Left colon (tissue), 2 donors: ENCODE measurements at places on chromosomes 4 and X. TPM values are rescaled to one million over a fixed set of nuclear protein-coding genes. Genes with fewer than 3 reads are reported as not detected.

SOWAHD gene
- 3.5 TPM for total RNA-seq

DNA sequence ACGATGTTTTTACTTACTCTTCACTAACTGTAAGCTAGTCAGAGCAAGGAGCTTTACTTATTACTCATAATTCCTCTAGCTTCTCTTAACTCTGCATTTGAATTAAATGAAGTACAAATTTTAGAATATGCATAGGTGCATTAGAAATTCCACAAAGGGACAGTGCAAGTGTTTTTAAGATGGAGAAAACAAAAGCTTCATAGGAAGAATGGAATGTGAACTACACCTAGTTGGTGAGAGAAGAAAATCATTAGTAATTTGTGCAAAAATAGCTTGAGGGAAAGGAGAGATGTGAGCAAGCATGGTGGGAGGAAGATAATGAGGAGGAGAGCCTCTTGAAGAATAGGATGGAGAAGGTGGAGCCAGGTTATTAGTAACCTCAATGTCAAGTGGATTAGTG, 77.5 kb upstream of the SMARCA5 start:
- no peak for DNase-seq

- DNase-seq, result peak; percentile 28
These were observed 836 bp downstream of the PRRG1 start for GRCh38 chrX:37350034-37350365.

GRCh38 chr4:31947101-31947500, 1226.9 kb downstream of the PCDH7 start:
- no peak for DNase-seq

TRIM75 gene
- total RNA-seq, result not detected

GABRA4 gene
- 0.14 TPM for total RNA-seq

PDZD4 gene
- 3.8 TPM for total RNA-seq

KCNE5 gene
- not detected for total RNA-seq

MAOB gene
- total RNA-seq, result 12.3 TPM

DNA sequence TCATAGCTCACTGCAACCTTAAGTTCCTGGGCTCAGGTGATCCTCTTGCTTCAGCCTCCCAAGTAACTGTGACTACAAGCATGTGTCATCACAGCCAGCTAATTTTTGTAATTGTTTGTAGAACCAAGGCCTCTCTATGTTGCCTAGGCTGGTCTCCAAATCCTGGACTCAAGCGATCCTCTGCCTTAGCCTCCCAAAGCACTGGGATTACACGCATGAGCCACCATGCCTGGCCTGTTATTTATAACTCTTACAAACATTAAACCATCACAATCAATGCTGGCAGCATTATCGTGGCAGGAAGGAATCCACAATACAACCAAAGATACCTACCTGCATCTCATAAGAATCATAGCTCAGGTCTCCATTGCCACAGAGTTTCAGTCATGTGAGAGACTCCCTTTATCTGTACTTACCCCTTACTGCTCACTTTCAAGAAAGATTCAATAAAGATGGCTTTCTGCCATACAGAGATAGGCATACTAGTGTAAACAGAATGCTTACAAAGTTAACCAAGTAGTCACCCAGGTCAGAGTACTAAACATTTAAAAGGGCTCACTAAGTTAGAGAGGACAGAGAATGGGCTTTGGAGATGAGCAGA, 48.5 kb downstream of the SMIM31 start:
- DNase-seq, result no peak

GRCh38 chr4:19472666-19473065, 779.0 kb upstream of the SLIT2 start:
- DNase-seq, result no peak

SPRY1 gene
- 29.0 TPM for total RNA-seq

DNA sequence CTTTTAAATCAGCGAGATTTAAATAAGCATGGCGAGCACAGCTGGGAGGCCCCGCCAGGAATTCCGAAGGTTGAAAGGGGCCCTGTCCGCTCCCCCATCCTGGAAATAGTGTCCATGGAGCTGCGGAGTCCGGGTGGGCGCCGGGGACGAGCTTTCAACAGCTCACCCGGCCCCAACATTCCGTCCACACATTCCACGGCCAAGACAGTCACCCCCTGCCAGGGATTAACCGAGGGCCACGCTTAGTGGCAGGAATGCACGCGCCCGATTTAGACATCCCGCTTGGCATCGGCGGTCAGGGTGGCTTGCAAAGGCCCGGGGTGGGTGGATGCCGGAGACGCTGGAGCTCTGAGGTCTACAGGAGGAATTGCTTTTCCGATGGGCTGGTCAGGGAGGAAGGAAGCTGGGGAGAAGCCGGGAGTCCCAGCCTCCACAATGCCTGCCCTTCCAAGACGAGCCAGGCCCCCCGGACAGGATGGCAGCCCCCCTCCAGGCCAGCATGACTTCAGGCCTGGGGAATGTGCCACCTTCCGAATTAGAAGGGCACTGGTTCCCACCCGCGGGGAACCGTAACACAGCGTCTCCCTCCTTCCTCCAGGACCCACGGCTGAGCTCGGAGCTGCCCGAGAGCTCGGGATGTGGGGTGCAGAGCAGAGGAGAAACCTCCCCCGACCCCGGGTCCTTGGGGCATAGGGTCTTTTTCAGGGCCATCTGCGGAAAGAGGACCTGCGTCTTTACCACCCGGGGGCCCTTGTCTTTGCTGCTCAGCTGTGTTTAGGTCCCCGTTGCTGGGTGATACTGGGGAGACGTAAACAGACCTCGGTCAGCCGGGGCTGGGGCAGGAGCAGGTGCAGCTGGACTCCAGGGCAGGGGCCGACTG, 26.9 kb upstream of the PPP2R3B start:
- no peak for DNase-seq

PDS5A gene
- 59.8 TPM for total RNA-seq

DNA sequence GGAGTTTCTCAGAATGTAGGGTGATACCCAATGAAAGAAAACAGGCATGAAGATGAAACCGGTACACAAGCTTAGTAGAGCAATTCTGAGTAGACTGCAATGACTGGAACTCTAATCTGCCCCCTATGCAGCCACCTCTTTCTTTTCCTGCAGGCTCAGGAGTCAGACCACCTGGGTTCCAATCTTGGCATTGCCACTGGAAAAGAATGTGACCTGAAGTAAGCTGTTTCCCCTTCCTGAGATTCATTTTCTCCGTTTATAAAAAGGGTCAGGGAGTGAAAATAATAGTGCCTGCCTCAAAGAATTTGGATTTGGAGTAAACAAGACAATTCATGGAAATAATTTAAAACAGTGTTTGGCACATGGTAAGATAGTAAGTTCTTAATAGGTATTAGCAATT, 1464.0 kb downstream of the PCDH7 start:
- DNase-seq, result no peak

GRCh38 chrX:68421636-68422035, 11.7 kb downstream of the OPHN1 start:
- no peak for DNase-seq

DNA sequence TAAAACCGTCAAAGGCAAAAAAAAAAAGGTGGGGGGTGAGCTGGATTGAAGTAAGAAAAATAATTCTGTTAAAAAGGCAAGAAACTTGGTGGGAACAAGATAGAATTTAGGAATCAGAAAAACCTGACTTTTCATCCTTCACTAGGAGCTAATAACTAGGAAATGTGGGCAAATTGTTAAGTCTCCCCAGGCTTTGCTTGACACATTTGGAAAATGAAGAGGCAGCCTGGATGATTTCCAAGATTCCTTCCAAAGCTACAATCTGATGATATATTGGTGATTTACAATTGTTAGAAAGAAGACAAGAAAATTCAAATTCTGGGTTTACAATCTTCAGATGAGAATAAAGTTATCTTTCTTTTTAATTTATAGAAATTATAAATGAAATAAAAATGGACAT, 1062.5 kb downstream of the ADGRL3 start:
- no peak for DNase-seq

- no peak for DNase-seq
These were observed 114.1 kb upstream of the STX18 start for GRCh38 chr4:4655901-4656300.

GRCh38 chr4:184762100-184762499, 28.2 kb upstream of the CENPU start:
- DNase-seq, result no peak

MAGEC3 gene
- not detected for total RNA-seq

GRCh38 chrX:119206203-119206602, 29.9 kb upstream of the PGRMC1 start:
- no peak for DNase-seq

SPARCL1 gene
- 31.8 TPM for total RNA-seq

MSL3 gene
- 16.6 TPM for total RNA-seq

ADRA2C gene
- 0.84 TPM for total RNA-seq

GRCh38 chr4:18664171-18664570, 642.6 kb upstream of the LCORL start:
- no peak for DNase-seq

GAB3 gene
- 2.3 TPM for total RNA-seq

SLC34A2 gene
- total RNA-seq, result not detected

DNA sequence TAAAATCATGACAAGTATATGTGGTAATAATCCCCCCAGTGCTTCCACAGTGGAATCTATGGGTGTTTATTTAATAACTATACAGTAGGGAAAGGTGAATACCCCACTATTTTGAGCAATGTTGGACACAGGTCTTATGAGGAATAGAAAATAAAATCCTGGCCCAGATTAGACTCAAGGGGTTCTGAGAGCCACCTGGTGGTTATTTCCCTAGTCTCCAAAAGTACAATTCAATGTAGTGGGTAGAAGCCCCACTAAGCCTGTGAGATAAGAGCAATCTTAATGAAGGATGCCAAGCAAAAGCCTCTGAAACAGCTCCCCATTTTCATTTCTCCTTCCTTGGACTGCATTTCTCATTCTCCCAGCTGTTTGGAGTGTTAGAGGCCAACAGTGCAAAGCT, 328.2 kb upstream of the NR3C2 start:
- no peak for DNase-seq

RELL1 gene
- total RNA-seq, result 75.0 TPM

TMEM156 gene
- not detected for total RNA-seq

- DNase-seq, result no peak
These were observed 17.1 kb upstream of the MAGEA1 start for GRCh38 chrX:153161952-153162351.

DNA sequence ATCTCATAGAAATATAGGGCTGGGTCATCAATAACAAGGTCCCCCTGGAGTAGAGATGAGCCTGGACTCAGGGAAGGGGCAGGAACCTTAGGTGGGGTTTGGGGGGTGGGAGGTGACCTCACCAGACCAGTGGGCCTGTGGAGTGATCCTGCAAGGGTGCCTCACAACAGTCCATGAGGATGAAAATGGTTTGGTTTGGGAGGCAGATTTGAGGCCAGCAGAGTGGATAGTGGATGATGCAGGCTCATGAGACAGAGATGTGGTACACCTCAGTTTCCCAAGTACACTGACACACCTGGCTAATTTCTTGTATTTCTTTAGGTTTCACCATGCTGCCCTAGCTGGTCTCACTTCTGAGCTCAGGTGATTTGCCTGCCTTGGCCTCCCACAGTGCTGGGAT, 18.1 kb upstream of the TRIM60 start:
- no peak for DNase-seq

TFDP3 gene
- not detected for total RNA-seq

LSM6 gene
- 20.2 TPM for total RNA-seq

GRCh38 chr4:95729596-95729995, 110.3 kb upstream of the PDHA2 start:
- DNase-seq, result no peak

GRCh38 chrX:19625612-19626011, 110.3 kb upstream of the MAP3K15 start:
- DNase-seq, result no peak

DNA sequence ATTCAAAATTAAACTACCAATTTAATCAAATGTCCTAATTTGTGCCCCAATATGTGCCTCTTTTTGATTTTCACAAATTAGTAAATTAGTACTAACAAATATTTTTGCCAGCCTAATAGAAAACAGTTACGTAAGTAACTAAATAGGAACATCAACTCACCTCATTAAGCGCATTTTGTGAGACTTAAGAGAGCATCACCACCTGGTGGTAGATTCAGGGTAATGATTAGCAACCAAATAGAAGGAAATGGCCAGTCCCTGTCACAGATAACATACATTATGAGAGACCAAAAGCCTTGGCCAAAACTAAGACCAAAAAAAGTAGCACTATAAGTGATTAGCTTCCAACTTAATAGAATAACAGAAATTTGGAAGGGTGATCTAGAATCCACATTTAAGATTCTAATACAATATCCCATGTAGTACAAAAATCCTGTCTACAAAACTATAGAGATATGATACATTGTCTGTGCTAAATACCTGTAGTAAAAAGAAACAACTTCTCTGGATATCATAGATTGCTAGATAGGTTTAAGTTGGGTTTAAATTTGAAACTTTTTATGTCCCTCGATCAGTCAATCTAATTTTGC, 46.7 kb downstream of the C4orf46 start:
- DNase-seq, result no peak

GRCh38 chr4:107577743-107578142, 142.3 kb downstream of the PAPSS1 start:
- DNase-seq, result no peak

GPR78 gene
- 0.14 TPM for total RNA-seq

GRCh38 chr4:151012820-151013219, 2.3 kb downstream of the LRBA start:
- DNase-seq, result peak; percentile 37

OTC gene
- 5.8 TPM for total RNA-seq

LGI2 gene
- 0.12 TPM for total RNA-seq

- DNase-seq, result no peak
These were observed 25.5 kb upstream of the FHL1 start for GRCh38 chrX:136121788-136122187.

GRCh38 chr4:122796801-122797404, 29.7 kb upstream of the FGF2 start:
- DNase-seq, result no peak
